Heart left ventricle (tissue), 16 donors: ENCODE measurements at places on chromosomes 4 and X. TPM values are rescaled to one million over a fixed set of nuclear protein-coding genes. Genes with fewer than 3 reads are reported as not detected.

GRCh38 chr4:186623546-186623945, 68.2 kb upstream of the MTNR1A start:
- DNase-seq = no peak
- H3K36me3 ChIP-seq = peaks cover 38% of the 10 kb centered on the region
- no peak overlapping the region for H3K27ac ChIP-seq
- peaks cover 6% of the 10 kb centered on the region for H3K4me1 ChIP-seq

DNA sequence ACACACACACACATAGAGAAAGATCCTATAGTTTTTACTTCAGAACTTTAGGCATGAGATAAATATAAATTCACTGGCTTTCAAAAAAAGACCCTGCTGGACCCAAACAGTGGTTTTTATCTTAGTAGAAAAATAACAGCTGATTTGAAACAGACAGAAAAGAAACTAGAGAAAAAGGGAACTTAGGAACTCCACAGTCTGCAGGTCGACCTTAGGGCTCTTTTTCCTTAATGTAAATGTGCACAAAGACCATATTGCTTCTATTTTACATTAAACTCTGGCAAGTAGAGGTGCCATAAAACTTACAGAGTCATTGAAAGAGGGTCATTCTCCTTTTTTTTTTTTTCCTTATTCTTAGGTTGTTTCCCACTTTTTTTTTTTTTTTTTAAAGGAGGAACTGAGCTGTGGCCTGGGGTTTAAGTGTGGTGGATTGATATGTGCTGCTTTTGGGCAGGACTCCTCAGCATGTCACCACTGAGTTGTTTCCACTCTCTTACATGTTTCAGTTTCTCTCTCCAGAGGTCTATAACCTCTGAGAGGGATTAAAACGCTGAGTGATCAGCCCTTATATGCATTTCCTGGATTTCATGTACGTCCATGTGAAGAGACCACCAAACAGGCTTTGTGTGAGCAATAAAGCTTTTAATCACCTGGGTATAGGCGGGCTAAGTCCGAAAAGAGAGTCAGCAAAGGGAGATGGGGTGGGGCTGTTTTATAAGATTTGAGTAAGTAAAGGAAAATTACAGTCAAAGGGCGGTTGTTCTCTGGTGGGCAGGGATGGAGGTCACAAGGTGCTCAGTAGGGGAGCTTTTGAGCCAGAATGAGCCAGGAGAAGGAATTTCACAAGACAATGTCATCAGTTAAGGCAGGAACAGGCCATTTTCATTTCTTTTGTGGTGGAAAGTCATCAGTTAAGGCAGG, 70.8 kb upstream of the PACRGL start:
- no peaks in the 10 kb centered on the region for H3K36me3 ChIP-seq
- H3K4me3 ChIP-seq = no peak overlapping the region
- DNase-seq = no peak

GRCh38 chr4:113646442-113646822, 115.1 kb downstream of the CAMK2D start:
- H3K4me1 ChIP-seq = peaks cover 3% of the 10 kb centered on the region
- no peak for DNase-seq

DNA sequence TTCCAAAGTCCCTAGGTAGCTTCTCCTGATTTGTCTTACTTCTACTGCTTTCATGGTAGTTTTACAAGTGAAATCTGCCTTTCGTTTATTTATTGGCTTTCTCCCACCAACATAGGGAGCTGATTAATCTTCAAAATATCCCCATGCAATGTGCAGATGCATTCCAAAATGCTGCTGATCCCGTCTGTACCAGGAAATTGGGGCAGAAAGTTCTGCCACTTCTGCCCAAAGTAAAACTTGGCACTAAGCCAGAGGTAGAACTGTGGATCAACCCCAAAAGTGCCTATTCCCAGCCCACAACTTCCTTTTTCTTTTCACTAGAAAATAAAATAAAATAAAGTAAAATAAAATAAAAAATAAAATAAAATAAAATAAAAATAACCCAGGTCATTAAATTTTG, 47.3 kb upstream of the PPARGC1A start:
- no peak for DNase-seq
- no peak overlapping the region for H3K27ac ChIP-seq
- H3K4me3 ChIP-seq = no peak overlapping the region
- peaks cover 4% of the 10 kb centered on the region for H3K4me1 ChIP-seq

- no peaks in the 10 kb centered on the region for H3K36me3 ChIP-seq
- H3K4me1 ChIP-seq = no peaks in the 10 kb centered on the region
- H3K4me3 ChIP-seq = no peak overlapping the region
- H3K27ac ChIP-seq = no peak overlapping the region
- H3K27me3 ChIP-seq = no peaks in the 10 kb centered on the region
- no peak for DNase-seq
Observed at GRCh38 chrX:17546356-17546755, 171.4 kb downstream of the NHS start.

- DNase-seq = no peak
- H3K27ac ChIP-seq = no peak overlapping the region
- H3K4me3 ChIP-seq = no peak overlapping the region
- H3K36me3 ChIP-seq = peaks cover 93% of the 10 kb centered on the region
- no peaks in the 10 kb centered on the region for H3K27me3 ChIP-seq
- H3K4me1 ChIP-seq = no peaks in the 10 kb centered on the region
Observed at GRCh38 chrX:53622431-53622830, 64.1 kb downstream of the HUWE1 start.

DNA sequence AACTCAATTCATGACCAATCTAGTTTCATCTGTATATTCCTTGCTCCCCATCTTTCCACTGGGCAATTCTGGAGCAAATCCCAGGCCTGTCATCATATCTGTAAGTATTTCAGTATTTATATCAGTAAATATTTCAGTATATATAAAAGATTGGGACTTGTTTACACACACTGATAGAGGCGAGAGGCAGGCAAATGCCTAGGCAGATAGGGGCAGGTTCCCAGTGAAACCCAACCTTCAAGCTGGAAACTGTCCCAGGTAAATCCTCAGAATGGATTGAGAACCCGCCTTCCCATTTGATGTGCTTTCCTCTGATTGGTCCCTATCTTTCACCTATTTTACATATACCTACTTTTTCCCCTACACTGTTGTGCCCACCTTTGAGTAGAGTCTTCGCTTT, 23.8 kb upstream of the TBC1D1 start:
- no peak for DNase-seq
- no peak overlapping the region for H3K27ac ChIP-seq
- no peaks in the 10 kb centered on the region for H3K27me3 ChIP-seq
- H3K36me3 ChIP-seq = peaks cover 14% of the 10 kb centered on the region
- peaks cover 10% of the 10 kb centered on the region for H3K4me1 ChIP-seq

Gene CORIN
- total RNA-seq = 50.2 TPM

Gene HHIP
- total RNA-seq = 3.8 TPM
